ENCODE measurements at places on chromosomes 13 and 19. TPM values are rescaled to one million over a fixed set of nuclear protein-coding genes. Genes with fewer than 3 reads are reported as not detected.

DNA sequence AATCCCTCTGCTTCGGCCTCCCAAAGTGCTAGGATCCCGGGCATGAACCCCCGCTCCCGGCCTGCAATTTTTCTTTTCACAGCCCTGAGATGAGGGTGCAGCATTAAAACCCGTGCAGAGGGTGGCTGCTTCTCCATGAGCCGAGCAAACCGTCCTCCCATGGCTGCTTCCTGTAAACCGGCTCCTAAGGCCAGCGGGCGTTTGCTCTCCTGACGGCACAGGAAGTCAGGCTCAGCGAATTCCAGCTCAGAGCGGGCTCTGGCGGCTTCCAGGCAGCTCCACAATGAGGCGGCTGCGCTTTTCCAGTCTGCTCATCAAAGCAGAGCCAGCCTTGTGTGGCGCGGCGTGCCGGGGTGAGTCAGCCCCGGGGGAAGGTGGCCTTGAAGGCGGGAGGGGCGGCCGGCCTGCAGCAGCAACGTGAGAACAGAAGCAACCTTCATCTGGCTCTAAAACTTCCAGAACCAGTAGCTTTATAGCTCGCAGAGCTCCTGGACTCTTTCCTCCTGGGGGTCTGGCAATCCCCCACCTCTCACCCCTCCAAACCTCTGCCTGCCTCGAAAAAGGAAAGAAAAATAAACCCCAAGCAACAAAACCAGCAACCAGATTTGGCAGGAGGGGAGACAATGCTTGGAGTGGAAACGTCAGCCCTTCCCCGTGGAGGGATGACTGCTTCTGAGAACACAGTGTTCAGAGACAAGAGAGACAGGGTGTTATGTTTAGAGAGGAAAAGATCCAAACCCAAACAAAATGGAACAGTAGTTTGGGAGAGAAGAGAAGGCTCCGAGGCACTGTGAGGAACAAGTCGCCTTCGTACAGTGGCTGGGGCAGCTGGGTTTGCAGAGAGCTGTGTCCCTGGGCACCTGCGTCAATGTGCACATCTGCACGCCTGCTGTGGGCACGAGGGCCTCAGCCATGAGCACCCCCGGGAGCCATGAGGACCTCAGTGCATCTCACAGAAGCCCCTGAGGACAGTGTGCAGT lies 67.8 kb downstream of the GADD45B start:
- peak; percentile 97 for DNase-seq
- peaks cover 58% of the 10 kb centered on the region for H3K4me1 ChIP-seq
- H3K4me3 ChIP-seq, result no peak overlapping the region
- H3K27me3 ChIP-seq, result no peaks in the 10 kb centered on the region
- peak overlapping the region; percentile 99 for H3K27ac ChIP-seq

- DNase-seq, result no peak
- no peaks in the 10 kb centered on the region for H3K36me3 ChIP-seq
- no peaks in the 10 kb centered on the region for H3K27me3 ChIP-seq
- no peak overlapping the region for H3K27ac ChIP-seq
- H3K4me3 ChIP-seq, result no peak overlapping the region
These were observed 303.4 kb downstream of the GPC6 start for GRCh38 chr13:93529961-93530360.

- H3K27ac ChIP-seq, result no peak overlapping the region
- no peak overlapping the region for H3K4me3 ChIP-seq
- no peak for DNase-seq
- no peaks in the 10 kb centered on the region for H3K36me3 ChIP-seq
These were observed 35.5 kb upstream of the KLF12 start for GRCh38 chr13:74169676-74170075.

- H3K27me3 ChIP-seq, result no peaks in the 10 kb centered on the region
- peaks cover 5% of the 10 kb centered on the region for H3K36me3 ChIP-seq
- no peaks in the 10 kb centered on the region for H3K4me1 ChIP-seq
- no peak for DNase-seq
- no peak overlapping the region for H3K4me3 ChIP-seq
- H3K27ac ChIP-seq, result no peak overlapping the region
These were observed 181.3 kb downstream of the KDM4B start for GRCh38 chr19:5149932-5150901.

DNA sequence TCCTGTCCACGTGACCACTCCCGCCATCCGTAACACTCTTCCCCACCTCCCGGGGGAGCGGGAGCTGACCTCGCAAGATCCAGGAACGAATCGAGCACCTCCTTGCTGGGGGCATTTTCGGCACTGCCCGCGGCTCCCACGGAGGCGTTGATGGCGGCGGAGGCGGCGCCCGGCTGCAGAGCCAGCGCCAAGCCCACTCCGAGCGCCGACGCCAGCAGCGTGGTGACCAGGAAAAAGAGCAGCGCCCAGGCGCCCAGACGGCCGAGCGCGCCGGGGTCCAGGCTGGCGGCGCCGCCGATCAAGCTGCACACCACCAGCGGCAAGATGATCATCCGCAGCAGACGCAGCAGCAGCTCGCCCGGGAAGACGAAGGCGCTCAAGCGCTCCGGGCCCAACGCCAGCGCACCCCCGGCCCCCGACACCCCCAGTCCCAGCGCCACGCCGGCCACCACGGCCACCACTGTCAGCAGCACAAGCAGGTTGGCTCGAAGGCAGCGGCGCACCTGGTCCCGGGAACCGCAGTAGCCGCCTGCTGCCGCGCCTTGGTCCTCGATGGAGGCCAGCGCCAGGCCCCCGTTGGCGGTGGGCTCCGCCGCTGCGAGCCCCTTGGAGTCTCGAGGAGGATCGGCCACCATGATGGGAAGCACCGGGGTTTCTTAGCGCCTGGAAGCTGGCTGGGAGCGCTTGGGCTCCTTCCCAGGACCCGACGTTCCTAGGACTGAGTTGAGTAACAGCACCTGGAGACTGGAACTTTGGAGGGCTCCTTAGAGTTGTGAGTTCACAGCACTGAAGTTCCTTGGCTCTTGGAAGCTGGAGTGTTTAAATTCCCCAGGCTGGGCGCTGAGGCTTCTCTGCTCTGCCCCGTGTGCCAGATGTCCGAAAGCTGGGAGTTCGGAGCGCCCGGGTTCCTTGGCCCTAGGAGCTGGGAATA lies 798 bp downstream of the SLC1A5 start:
- peaks cover under 1% of the 10 kb centered on the region for H3K36me3 ChIP-seq
- peak; percentile 64 for DNase-seq

GRCh38 chr19:48975947-48976847 lies 11.1 kb downstream of the FTL start:
- no peaks in the 10 kb centered on the region for H3K27me3 ChIP-seq
- H3K4me1 ChIP-seq, result no peaks in the 10 kb centered on the region
- peaks cover 2% of the 10 kb centered on the region for H3K36me3 ChIP-seq
- peak; percentile 49 for DNase-seq
- no peak overlapping the region for H3K4me3 ChIP-seq

- DNase-seq, result no peak
- H3K27ac ChIP-seq, result no peak overlapping the region
- H3K4me1 ChIP-seq, result no peaks in the 10 kb centered on the region
- no peaks in the 10 kb centered on the region for H3K27me3 ChIP-seq
These were observed 3.1 kb upstream of the C13orf46 start for GRCh38 chr13:113976711-113977684.

RFPL4A gene
- total RNA-seq, result not detected

DNA sequence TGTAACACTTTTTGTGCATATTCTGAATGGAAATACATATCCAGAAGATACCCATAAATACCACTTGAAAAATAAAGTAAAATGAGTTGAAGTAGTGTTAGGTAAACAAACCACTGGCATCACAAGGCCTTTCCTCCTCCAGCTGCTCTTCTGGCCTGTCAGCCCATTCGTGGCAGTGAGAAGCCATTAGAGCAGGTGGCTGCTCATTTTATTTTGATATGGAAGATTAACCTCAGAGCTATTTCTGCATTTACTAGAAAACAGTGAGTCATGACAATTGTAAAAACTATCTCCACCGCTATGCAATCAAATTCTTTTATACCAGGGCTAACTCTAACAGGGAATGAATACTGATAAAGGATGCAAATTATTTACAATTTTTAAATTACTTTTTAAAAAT lies 2898.1 kb downstream of the PCDH9 start:
- no peaks in the 10 kb centered on the region for H3K27me3 ChIP-seq
- DNase-seq, result no peak
- no peak overlapping the region for H3K4me3 ChIP-seq
- no peak overlapping the region for H3K27ac ChIP-seq

All from endothelial cell of umbilical vein (primary cell).